ENCODE measurements at places on chromosomes 1 and 21. TPM values are rescaled to one million over a fixed set of nuclear protein-coding genes. Genes with fewer than 3 reads are reported as not detected.
A peak's percentile ranks its signal among the peaks of the same experiment; 100 is the strongest.

DNA sequence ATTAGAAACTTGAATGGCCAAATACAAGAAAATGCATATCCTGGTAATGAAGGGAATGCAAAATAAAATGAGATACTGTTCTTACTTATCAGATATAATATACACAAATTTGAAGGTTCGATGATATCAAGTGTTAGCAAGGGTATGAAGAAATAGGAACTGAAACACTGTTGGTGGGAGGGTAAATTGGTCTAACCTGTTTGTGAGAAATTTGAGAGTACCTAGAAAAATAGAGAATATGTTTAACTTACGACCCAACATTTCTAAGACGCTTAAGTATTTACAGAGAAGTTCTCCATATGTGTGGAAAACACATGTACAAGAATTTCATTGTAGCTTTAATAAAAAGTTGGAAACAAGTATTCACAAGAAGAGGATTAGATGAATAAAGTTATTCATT, 25.9 kb downstream of the ATG4C start:
- no peak for DNase-seq

TNFAIP8L2 gene
- total RNA-seq = 0.60 TPM

PTCH2 gene
- total RNA-seq = 0.37 TPM

KIRREL1 gene
- total RNA-seq = 22.7 TPM

DNA sequence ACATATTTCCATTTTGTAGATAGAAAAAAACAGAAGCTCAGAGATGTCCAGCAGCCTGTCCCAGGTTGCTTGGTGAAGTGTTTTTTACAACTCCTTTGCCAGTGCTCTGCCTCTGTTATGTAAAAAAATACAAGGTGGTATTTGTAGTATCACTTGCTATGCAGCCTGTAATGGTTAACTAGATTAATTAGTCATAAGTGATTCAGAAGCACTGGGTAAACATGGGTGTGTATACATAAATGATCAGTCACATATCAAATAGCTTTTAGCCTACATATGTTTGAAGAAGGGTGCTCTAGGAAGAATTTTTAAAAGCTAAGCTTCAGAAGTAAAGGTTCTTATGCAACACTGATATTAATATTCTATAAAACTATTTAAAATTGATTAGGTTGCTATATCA, 70.0 kb upstream of the MAGI3 start:
- no peak for DNase-seq

DNA sequence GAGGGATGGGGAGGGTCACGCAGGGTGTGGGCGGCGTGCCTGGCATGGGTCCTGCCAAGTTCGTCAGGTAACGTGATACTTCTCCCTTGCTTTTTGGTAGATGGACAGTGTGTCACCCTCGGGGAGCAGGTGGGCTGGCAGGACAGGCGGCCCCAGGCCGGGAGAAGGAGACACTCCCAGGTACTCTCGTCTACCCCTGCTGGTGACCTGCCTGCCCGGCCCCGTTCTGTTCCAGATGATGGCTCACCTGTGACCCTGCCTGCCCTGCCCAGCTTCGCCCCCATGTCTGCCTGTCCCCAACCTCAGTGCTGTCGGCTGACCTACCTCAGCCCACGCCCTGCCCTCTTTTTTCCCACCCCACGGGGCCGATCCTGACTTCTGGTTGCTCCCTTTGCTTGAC, 144.7 kb downstream of the PCBP3 start:
- no peak for DNase-seq

GRCh38 chr21:34606621-34607020, 8.3 kb downstream of the RCAN1 start:
- no peak for DNase-seq

KCNK2 gene
- total RNA-seq = 0.27 TPM

GRCh38 chr1:225250432-225250831, 177.4 kb downstream of the LBR start:
- no peak for DNase-seq

- DNase-seq = no peak
These were observed 11.7 kb upstream of the EPHA2 start for GRCh38 chr1:16167331-16168143.

- DNase-seq = no peak
These were observed 34.2 kb downstream of the AHDC1 start for GRCh38 chr1:27569506-27570291.

SNAPIN gene
- total RNA-seq = 76.0 TPM

GRCh38 chr21:32448803-32449594, 36.5 kb downstream of the EVA1C start:
- DNase-seq = no peak

HENMT1 gene
- total RNA-seq = 0.49 TPM

- no peak for DNase-seq
These were observed 65.6 kb upstream of the ERRFI1 start for GRCh38 chr1:8091691-8092090.

CNR2 gene
- total RNA-seq = 0.07 TPM

- DNase-seq = no peak
These were observed 31.0 kb downstream of the TMCC2 start for GRCh38 chr1:205258719-205259118.

- DNase-seq = no peak
These were observed 152.6 kb downstream of the ZNF281 start for GRCh38 chr1:200257235-200257634.

- no peak for DNase-seq
These were observed 164.2 kb downstream of the CACNA1E start for GRCh38 chr1:181647314-181648035.

S100A3 gene
- total RNA-seq = not detected

S100A2 gene
- total RNA-seq = 2.6 TPM

DNA sequence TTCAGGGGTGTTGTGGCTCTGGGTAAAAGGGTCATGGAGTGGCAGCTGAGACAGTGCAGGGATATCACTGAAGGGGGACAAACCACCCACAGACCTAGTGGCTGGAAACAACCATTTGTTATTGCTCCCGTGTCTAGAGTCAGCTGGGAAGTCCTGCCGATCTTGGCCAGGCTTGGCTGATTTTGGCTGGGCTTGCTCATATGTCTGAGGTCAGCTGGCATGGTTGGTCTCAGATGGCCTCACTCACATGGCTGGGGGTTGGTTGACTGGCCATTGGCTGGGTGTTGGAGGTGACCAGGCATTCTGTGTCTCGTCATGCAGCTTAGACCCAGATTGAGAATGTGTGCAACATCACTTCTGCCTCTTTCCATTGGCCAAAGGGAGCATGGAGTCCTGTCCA, 203.8 kb upstream of the POU3F1 start:
- DNase-seq = no peak

GRCh38 chr1:109944541-109944940, 33.9 kb downstream of the CSF1 start:
- no peak for DNase-seq

RIPK4 gene
- 0.10 TPM for total RNA-seq

DNA sequence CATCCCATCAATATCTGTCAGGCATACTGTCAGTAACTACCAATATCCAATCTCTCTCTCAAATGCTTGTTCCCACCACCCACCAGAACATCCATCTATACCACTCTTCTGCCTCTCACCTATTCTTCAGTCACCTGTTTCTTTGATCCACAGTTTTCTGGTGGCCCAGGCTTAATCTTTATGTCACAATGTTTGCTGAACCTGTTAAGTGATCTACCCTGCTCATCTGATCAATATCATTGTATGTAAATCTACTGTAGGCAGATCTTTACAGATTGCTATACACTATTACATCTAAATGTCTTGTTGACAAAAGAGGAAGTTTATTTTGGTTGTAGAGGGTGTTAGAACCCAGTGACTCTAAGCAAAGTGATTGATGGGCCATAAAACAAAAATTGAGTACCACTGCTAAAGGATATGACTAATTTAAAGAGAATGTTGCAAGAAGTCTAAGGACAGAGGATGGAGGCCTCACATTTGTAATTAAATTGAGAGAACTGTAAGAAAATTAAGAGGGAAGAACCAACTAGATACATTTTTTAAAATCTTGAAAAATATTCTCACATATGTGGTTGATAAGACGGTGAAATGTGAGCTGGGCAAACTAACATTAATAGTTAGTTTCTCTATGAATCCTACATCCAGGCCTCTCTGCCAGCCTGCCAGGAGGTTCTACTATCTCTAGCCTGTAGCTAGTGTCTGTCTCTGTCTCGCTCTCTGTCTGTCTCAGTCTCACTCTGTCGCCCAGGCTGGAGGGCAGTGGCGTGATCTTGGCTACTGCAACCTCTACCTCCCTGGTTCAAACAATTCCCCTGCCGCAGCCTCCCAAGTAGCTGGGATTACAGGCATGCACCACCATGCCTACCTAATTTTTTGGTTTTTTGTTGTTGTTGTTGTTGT, 34.1 kb downstream of the EGLN1 start:
- no peak for DNase-seq

TRIM58 gene
- 0.84 TPM for total RNA-seq

HEYL gene
- total RNA-seq = 18.8 TPM

DNA sequence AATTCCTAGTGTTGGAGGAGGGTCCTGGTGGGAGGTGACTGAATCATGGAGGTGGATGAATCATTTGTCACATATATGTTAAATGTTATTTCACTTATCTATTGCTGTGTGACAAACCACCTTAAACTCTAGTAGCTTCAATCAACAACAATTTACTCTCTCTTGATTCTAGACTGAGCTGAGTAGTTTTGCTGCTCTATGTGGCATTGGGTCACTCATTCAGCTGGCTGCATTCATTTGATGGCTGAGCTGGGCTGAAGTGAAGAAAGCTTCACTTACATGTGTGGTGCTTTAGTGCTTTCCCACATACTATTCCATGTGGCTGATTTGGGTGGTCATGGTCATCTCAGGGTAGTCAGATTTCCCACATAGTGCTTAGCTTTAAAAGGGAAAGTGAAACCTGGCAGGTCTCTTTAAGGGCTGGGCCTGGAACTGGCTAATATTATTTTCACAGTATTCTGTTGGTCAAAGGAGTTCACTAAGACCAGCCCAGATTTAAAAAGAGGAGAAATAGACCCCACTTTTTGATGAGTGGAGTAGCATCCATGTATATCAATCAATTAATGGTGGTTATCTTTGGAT, 10.5 kb downstream of the DNAH14 start:
- DNase-seq = no peak

- DNase-seq = no peak
These were observed 22.1 kb downstream of the PADI2 start for GRCh38 chr1:17097147-17097546.

UBASH3A gene
- total RNA-seq = not detected

DNA sequence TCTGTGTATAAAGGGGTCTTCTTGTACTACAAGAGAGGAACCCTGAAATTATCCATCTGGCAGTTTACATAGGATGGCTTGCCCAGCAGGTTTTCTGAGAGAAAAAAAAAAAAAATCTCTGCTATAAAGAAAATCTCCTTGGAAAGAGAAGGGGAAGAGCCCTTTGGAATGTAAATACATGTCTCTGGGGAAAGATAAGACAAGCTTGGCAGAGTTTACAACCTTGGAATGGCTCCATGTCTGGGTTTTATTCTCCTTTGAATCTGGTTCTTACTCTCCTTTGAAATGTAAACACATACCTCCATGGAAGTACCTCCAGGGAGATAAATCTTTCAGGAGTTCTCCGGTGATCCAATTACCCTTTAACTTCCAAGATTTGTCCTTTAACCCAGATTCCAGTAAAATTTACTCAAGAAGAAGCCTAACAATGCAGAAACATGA, 45.1 kb upstream of the DNAH14 start:
- no peak for DNase-seq

GRCh38 chr1:170164103-170164763, 18.5 kb downstream of the NTMT2 start:
- DNase-seq = no peak

- DNase-seq = no peak
These were observed 50.4 kb upstream of the SOD1 start for GRCh38 chr21:31609081-31609480.

DNA sequence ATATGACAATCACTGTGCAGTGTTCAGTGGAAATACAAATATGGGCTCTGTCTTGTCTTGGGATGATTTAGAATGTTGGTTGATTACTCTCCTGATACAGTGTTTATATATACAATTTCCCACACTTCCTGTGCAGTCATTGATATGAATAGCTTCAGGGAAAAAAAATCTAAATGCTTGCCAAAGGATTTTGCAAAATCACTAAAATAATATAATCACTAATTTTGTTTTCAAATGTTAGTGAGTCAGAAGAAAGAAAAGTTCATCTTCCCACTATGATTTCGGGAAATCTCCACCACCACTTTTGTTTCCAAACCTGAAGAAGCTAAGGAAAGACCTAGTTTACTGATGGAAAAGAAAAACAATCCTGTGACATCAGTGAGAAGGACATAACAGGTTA, 32.1 kb upstream of the CHRM3 start:
- no peak for DNase-seq

GRCh38 chr1:110390692-110391245, at the start of gene SLC16A4:
SLC16A4 (minus strand) TSS chr1:110391026; CDS start chr1:110389323, 1,703 bp downstream.
- DNase-seq = no peak

MIXL1 gene
- not detected for total RNA-seq

TEKT2 gene
- total RNA-seq = not detected

DNA sequence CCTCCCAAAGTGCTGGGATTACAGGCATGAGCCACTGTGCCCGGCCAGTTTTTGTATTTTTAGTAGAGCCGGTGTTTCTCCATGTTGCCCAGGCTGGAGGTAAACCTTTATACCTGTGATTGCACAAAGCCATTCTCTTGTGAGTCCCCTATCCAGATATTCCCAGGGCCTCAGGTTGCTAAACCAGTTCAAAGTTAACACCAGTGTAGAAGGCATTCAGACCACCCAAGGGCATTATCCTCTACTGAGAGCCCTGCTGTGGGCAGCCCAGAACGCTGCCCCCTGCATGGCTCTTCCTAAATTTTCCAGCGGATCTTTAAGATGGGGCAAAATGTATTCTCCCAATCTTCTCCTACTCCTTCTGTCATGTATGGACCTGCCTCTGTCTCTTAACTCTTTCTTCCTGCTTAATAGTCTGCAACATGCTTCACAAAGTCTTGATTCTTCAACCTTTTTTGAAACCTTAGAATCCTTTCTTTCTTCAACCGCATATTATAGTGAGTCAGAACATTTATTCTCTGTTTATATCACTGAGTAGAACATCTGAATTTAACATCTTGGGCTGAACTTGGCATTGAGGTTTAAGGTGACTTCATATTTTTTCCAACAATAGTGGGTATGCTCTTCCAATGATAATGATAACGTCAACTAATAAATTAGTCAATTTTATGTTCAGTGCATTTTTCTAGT, 36.0 kb downstream of the UBE4B start:
- no peak for DNase-seq

GRCh38 chr1:154845174-154845573, 24.9 kb downstream of the KCNN3 start:
- DNase-seq = peak; percentile 83

- DNase-seq = no peak
These were observed 299.7 kb downstream of the OLFM3 start for GRCh38 chr1:101697072-101697471.

GRCh38 chr1:245762396-245762910, 607.7 kb downstream of the KIF26B start:
- DNase-seq = no peak

C8B gene
- not detected for total RNA-seq
